Frontal cortex (tissue), 4 donors: ENCODE measurements at places on chromosomes 4 and X. TPM values are rescaled to one million over a fixed set of nuclear protein-coding genes. Genes with fewer than 3 reads are reported as not detected.

Gene USP26
- not detected for total RNA-seq

Gene GPM6B
- total RNA-seq, result 380 TPM

Gene HMGN5
- 0.41 TPM for total RNA-seq

Gene ABHD18
- 17.1 TPM for total RNA-seq

Gene PLAC1
- not detected for total RNA-seq

Gene SSX7
- not detected for total RNA-seq

Gene PAK3
- total RNA-seq, result 102 TPM
